ENCODE measurements at places on chromosomes 2 and 18. TPM values are rescaled to one million over a fixed set of nuclear protein-coding genes. Genes with fewer than 3 reads are reported as not detected.
A peak's percentile ranks its signal among the peaks of the same experiment; 100 is the strongest.

Gene SLC9A4
- total RNA-seq: not detected

Gene IL37
- not detected for total RNA-seq

Gene CRYGC
- not detected for total RNA-seq

Gene UGT1A3
- not detected for total RNA-seq

Gene ARHGEF4
- 5.1 TPM for total RNA-seq

Gene HRH4
- total RNA-seq: not detected

Gene REG3G
- total RNA-seq: not detected

Gene CTAGE1
- total RNA-seq: not detected

Gene CFC1
- total RNA-seq: not detected

Gene ASIC4
- not detected for total RNA-seq

DNA sequence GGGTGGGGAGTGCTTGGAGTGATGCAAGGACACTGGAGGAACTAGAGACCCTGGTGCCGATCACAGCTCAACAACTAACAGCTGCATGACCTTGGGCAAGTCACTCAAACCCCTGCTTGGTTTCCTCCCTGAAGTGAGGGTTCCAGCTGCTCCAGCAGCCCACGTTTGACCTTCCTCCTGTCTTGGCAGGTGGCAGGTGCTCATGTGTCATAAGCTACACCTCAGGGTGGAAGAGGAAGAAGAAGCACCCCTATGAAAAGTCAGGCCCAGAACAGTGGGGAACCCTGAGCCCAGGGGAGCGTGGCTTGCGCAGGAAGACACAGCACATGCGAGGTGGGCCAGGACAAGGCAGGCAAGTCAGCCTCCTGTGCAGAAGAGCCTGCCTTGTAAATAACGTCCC is 42.4 kb downstream of the MRPL35 start:
- DNase-seq: no peak

- no peak for DNase-seq
Measured at GRCh38 chr2:96816836-96817702, 1.0 kb downstream of the CNNM3 start.

DNA sequence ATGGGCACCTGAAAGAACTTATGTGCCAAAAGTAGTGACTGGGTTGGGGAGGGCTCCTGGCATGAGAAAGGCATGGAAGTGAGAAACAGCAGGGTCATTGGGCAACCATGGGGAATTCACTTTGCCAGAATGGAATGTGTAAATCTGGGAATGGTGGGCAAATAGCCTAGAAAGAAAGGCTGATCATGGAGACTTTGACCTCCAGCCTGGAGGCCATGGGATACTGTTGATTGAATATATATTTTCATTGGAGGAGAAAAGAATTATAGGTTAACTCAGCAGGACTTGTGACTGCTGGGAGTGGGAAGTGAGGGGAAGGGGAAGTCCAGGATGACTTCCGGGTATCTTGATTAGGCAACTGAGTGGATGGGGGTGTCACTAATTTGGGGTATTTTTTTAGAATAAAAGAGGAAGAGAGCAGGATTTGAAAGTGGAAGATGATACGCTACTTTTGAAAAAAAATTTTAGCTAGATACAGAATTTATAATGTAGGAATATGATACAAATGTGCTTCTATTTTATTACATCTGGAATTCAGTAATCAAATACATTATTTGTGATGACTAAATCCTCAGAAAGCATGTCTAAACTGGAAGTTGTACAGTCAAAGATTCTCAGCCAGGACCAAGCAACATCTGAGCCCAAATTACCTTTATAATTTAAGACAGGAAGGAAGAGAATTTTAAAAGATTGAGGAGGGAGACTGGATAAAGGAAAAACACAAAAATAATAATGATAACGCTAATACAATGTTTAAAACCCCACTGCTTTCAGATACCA is 116.2 kb downstream of the GATA6 start:
- no peak for DNase-seq

GRCh38 chr2:74700643-74701372 is 46.8 kb downstream of the SEMA4F start:
- DNase-seq: no peak

- DNase-seq: no peak
Measured at GRCh38 chr2:130759906-130760753, 4.8 kb downstream of the AMER3 start.

DNA sequence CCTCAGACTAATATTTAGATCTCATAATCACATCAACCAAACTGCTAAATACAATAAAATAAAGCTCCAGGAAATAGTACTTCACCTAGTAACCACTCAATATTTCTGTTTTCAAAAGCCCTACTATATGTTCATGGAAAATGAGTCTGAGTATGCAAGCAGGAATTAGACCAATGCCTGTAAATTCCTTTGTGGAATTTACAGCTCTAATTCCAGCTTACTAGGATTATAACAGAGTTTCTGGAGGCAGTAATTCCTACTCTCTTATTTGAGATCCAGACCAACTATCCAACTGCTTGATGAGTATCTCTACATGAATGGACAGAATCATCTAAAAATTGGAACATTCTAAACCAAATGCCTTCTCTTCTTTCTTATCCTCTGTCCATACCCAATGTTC is 11.6 kb downstream of the CDKL4 start:
- DNase-seq: no peak

- DNase-seq: no peak
Measured at GRCh38 chr2:189952536-189953109, 109.9 kb downstream of the MSTN start.

DNA sequence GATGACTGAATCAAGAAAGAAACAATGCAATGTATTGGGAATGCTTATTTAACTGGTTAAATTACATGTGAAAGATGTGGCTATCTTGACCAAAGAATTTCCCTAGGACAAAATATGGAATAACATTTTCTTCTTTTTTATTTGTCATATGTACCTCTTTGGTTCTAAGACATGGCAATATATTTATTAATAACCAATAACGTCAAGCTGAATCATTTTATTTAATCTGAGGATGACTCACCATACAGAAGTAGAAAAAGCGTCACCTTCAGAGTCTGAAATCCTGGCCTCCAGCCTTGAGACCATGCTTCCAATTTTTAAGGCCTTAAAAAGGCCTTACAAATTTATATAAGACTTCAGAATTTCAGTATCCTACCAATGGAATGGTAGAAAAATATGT is 1464.9 kb downstream of the SUCLG1 start:
- no peak for DNase-seq

- DNase-seq: no peak
Measured at GRCh38 chr18:35407871-35408481, 30.8 kb upstream of the ZNF396 start.

- no peak for DNase-seq
Measured at GRCh38 chr2:185179743-185180142, 558.9 kb upstream of the FSIP2 start.

DNA sequence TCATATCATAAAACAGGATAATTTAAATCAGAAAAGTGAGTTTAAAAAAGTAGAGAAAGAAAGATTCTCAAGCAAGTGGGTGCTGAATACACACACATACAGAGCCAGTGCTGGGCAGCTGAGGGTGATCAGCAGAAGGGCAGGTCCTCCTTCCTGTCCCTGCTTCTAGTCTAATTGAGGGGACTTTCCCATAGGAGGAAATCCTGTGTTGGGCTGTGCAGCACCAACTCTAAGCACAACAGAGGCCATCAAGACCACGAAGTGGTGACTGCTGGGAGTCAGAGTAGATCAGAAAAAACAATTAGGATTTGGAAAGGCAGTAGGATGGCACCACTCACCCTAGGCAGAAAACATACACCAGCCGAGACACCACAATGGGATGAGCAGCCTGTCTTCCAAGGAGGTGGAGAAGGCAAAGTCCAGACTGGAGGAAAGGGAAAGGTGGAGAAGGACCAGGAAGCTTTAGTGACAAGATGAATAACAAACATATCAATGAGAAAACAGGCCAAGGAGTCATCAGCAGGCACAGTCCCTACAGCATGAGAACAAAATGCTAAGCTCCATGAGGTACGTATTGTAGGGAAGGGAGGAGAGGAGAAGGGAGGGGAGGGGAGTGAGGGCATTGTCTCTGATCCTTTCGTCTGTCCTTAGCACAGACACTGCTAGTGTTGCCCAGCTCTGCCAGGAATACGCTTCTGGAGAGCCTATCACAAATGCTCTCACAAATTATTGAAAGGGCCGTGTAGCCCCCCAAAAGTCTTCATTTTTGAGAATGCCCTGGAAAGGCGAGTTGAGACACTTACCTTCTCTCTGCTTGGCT is 16.7 kb upstream of the MSGN1 start:
- DNase-seq: no peak

DNA sequence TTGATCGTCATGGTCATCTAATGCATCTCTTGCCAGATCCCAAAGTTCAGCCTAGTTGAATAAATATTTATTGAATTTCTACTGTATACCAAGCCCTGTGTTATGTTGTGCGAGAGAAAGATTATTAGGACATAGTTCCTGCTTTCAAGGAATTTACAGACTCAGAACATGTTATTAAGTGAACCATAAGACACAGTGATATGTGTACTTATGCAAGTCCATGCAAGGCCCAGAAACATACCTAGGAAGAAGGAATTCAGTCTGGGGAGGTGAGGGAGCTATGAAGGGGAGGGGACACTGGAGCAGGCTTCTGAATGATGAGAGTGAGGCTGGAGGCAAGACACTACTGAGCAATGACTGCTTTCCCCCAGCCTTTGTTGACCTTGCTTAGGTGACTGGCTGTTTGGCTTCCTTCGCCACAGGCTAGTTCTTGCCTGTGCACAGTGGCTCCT is 81.4 kb downstream of the ACAA2 start:
- DNase-seq: no peak

- DNase-seq: no peak
Measured at GRCh38 chr2:129709001-129709955, 270.2 kb upstream of the RAB6C start.

GRCh38 chr2:119155633-119156032 is 2.9 kb downstream of the C1QL2 start:
- DNase-seq: no peak

DNA sequence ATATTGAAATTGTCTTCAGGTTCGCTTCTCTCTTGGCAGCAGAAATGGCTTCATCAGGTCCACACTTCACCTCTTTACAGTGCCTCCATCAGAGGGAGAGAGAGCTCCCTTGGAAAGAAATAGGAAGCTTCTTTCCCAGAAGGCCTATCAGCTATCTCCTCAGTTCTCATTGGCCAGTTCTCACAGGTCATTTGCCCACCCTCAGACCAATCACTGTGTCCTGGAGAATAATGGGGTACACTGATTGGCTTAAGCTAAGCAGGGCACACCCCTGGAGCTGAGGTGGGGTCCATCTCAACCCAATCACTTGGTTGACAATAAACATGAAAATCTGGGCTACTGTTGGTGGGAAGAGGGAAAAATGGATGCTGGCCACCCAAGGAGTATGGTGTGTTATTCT is 5.2 kb downstream of the GNLY start:
- no peak for DNase-seq

DNA sequence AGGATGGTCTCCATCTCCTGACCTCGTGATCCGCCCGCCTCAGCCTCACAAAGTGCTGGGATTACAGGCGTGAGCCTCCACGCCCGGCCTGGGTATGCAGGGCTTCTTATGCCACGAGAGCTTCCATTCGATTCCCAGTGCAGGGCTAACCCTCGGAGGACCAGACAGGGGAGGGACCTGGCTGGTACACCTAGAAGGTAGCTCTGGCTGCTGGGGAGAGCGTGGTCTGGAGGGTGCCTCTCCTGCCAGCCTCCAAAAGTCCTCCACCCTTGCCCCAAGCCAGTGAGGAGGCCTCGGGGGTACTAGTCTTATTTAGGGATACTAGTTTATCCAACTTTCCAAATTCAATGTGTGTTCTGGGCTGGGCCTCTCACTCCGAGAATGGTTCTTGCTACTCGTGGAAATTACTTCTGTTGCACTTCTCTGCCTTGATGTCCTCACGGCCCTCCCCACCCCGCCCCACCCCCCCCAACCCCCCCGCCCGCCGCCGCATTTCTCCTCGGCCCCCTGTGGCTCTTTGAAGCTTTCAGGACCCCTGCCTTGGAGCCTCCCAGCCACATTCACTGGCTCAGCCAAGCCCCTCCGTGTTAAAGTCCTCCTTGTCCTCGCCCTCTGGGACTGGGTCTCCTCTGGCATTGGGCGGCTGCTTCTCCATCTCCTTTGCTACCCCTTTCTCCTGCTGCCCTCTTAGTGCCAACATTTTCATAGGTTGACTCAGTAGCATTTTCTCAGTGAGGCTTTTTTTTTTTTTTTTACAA is 143.0 kb upstream of the EPAS1 start:
- DNase-seq: no peak

GRCh38 chr18:78981394-78981831 is 1.8 kb downstream of the SALL3 start:
- DNase-seq: no peak

GRCh38 chr18:63532471-63532870 is 9.7 kb upstream of the SERPINB12 start:
- DNase-seq: no peak

DNA sequence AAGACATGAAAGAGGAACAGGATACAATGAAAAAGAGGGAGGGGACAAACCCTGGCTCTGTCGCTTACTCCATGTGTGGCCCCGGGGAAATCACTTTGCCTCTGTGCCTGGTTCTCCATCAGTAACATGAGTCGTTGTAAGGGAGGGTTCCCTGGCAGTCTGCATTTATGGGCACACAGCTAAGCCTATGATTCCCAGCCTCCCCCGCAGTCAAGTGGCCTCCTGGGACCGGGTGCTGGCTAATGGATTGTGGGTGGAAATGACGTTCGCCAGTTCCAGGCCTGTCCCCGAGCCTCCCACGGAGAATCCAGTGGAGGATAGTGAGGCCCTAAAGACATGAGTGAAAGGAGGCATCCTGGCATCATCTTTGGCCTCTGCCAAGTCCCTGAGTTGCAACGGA is 42.7 kb downstream of the SFXN5 start:
- no peak for DNase-seq

- no peak for DNase-seq
Measured at GRCh38 chr2:70990216-70990615, 4.5 kb downstream of the TEX261 start.

- DNase-seq: peak; percentile 45
Measured at GRCh38 chr2:188974164-188974563, at the start of gene COL3A1. TSS of gene COL3A1 (plus strand) at chr2:188974373. CDS start at chr2:188974490, 117 bp downstream.

DNA sequence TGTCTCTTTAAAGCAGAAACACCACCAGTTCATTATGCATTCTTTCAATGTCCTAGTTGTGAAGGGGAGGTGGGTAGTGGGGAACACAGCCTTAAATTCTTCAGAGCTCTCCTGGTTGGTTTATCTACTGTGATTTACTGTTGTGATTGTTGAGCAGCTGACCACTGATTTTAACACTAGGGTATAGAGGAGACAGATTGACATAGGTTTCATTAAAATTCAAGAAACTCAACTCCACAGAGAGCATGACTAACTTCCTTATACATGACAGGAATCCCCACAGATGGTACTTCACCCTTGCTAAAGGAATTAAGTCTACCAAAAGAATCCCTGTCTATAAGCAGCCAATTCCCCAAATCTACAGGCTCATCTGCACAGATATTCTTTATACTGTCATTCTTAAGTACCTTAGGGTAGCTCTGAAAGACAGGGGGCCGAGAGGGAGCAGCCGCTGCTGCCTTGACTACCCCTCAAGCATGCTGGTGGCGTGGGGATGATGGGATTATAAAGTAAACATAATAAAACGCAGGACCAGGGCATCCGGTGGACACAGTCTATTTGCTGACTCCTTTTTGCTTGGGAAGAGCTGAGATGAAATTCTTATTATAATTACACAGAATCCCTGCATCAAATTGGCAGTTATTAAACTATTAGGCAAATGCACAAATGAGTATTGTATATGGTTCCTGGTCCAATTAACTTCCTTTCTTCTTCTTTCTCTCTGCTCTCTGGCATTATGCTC is 1377.6 kb upstream of the PIK3C3 start:
- DNase-seq: no peak

Data from Right ventricle myocardium superior (tissue), 1 donor.